Panc1 (cell line): ENCODE measurements at places on chromosomes 3 and 15. TPM values are rescaled to one million over a fixed set of nuclear protein-coding genes. Genes with fewer than 3 reads are reported as not detected.

The PLCH1 gene
- total RNA-seq: 0.03 TPM

The TTC21A gene
- total RNA-seq: 7.7 TPM

The PDCD7 gene
- total RNA-seq: 19.7 TPM

The ACKR2 gene
- total RNA-seq: not detected

The LSAMP gene
- total RNA-seq: 3.1 TPM

The NAALADL2 gene
- 2.7 TPM for total RNA-seq

The LINGO1 gene
- total RNA-seq: 18.2 TPM

The LRRC31 gene
- total RNA-seq: not detected

The PLEKHO2 gene
- 11.1 TPM for total RNA-seq

The P2RY1 gene
- 0.08 TPM for total RNA-seq

The MED12L gene
- total RNA-seq: 2.8 TPM

The AGBL1 gene
- total RNA-seq: not detected

The CD276 gene
- total RNA-seq: 99.1 TPM

The COMMD2 gene
- 70.2 TPM for total RNA-seq

The SCN11A gene
- not detected for total RNA-seq
